Fibroblast of the aortic adventitia (primary cell): ENCODE measurements at places on chromosomes 1 and 21. TPM values are rescaled to one million over a fixed set of nuclear protein-coding genes. Genes with fewer than 3 reads are reported as not detected.

Gene MRAP
- not detected in 2 replicates for total RNA-seq

Gene FCRL2
- total RNA-seq, result not detected in 2 replicates

Gene LEMD1
- 0.36 TPM in 1 of 2 replicates, not detected in the other for total RNA-seq

Gene HCN3
- 0.08 and 1.4 TPM in 2 replicates for total RNA-seq

Gene FCRL3
- total RNA-seq, result not detected in 2 replicates

Gene CASQ1
- total RNA-seq, result 0.18 TPM in 1 of 2 replicates, not detected in the other

Gene MPL
- not detected in 2 replicates for total RNA-seq

Gene TMEM200B
- total RNA-seq, result 9.5 and 24.9 TPM in 2 replicates

Gene UMODL1
- total RNA-seq, result not detected in 2 replicates
